ENCODE measurements at places on chromosomes 1 and 21.

DNA sequence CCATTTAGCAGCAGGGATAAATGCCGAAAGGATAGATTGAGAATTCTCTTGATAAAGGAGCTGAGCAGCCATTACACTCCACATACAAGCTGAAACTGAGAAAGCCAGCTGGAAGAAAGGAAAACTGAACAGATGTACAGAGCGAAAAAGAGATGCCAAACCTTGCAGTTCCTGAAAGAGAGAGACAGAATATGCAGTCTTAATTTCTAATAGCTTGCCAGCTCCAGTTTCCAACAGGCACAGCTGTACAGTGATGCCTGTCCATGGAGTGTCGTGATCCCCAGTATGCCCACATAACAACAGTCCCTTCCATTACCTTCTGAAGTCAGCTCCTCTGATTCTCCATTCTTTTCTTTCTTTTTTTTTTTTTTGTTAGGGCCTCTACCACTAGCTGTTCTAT is 22.7 kb downstream of the ABL2 start:
- no peak for DNase-seq

GRCh38 chr1:172134087-172134731 is 286.3 kb upstream of the C1orf105 start:
- no peak for DNase-seq

DNA sequence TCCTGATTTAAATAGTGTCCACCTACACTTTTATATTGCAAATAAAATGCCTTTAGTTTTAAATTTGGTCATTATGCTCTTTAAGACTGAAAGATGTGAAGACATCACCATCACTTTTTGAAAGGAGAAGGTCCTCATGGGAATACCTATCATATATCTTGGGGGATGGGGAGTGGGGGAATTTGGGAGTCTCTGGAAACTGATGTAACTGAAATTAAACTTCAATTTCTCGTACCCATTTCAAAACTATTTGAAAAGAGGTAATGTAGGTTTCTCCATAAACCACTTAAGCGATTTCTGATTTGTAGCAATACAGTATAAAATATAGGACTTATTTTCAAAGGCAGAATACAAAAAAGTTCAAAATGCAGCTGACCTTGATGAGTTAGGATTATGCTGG is 924 bp downstream of the EXTL2 start:
- no peak for DNase-seq

DNA sequence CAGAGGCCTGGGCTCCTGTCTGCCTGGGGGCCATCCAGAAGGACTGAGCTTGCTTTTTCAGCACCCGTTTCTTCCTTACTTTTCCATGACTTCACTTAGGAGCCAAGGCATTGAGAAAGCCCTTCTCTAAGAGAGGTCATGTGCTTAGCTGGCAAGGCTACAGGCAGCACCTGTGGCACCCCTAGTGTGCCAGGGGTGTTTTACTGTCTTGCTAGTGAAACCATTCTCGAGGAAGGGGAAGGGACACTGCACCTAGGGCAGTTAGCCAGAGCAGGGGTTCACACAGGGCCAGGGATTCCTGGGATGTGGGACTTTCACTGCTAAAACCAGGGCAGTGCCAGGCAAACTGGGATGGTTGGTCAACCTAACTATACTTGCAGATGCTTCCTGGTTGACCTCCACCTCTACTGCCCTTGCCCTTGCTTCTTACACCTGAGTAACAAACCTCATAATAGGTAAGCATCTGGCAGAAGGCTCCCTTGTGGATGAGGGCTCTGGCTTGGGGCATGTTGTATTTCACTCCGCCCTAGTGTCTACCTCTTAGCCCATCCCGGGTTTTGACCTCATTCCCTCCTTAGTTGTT is 69.2 kb downstream of the NOS1AP start:
- no peak for DNase-seq

- no peak for DNase-seq
Observed at GRCh38 chr1:118116909-118117308, 68.1 kb downstream of the SPAG17 start.

GRCh38 chr1:211613108-211613947 is 34.4 kb upstream of the SLC30A1 start:
- DNase-seq: peak; percentile 84

DNA sequence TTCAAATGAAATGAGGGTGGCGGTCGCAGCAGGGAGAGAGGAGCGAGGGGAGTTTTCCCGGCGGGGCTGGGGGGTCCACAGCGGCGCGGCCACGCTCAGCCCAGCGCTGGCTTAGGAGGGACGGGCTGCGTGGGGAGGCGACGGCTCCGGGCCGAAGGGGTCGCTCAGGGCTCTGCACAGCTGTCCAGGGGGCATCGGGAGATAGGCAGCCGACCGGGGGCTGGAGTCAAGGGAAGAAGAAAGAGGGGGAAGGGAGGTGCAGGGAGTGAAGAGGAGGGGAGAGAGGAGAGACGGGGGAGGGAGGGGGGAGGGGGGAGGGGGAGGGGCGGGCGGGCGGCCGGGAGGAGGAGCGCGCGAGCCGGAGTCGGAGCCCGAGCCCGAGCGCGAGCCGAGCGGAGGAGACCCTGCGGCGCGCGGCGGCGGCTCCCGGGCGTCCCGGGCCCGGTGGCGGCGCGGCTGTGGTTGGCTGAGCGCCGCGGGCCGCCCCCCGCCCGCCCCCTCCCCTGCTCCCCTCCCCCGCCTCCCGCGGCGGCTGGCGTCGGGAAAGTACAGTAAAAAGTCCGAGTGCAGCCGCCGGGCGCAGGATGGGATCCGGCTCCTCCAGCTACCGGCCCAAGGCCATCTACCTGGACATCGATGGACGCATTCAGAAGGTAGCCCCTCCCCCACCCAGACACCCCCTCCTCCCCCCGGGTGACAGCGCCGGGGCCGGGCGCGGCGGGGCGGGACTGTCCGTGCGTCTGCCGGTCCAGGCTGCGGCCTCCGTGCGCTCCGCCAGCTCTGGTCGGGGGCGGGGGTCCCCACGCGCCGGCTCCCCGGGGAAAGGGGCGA is at the start of gene PDE9A:
Gene PDE9A (plus strand): TSS at position 391 of the 831 bp plus-strand sequence. CDS start 194 bp downstream, at position 585.
- peak; percentile 49 for DNase-seq

- DNase-seq: no peak
Observed at GRCh38 chr21:44405091-44405947, 50.0 kb upstream of the LRRC3 start.

DNA sequence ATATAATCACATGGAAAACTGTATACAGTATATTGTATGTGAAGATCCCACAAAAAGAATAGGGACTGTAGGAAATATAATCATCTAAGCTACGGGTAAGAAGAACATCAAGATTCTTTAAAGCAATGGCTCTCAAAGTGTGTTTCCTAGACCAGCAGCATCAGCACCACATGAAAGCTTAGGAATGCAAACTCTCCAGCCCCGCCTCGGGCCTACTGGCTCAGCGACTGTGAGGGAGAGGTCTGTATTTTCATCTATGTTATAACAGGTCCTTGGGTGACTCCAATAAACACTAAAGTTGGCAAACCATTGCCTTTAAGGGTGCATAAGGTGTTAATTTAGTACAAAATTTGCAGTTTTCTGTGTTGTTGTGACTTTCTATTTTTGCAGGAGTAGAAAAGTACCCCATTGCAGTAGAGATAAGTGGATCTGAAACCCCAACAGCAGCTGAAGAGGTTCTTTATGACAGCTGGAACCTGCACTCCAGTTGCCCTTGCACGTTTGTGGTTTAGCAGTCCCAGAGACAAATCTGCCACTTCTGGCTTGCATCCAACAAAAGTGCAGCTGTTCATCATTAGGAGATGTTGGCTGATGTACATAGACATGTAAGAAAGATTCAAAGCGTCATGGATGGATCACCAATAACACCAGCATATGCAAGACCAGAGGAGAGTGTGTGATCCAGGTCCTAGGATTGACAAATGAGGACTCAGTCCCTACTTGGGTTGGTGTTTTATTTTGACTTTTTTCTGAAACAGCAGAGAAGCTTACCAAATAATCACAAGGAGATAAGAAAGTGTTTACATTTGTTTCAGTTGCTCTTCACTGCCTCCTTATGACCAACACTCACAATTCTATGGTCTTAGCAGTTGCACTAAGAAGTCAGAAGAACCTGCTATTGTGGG is 15.9 kb upstream of the IFNAR1 start:
- DNase-seq: no peak

DNA sequence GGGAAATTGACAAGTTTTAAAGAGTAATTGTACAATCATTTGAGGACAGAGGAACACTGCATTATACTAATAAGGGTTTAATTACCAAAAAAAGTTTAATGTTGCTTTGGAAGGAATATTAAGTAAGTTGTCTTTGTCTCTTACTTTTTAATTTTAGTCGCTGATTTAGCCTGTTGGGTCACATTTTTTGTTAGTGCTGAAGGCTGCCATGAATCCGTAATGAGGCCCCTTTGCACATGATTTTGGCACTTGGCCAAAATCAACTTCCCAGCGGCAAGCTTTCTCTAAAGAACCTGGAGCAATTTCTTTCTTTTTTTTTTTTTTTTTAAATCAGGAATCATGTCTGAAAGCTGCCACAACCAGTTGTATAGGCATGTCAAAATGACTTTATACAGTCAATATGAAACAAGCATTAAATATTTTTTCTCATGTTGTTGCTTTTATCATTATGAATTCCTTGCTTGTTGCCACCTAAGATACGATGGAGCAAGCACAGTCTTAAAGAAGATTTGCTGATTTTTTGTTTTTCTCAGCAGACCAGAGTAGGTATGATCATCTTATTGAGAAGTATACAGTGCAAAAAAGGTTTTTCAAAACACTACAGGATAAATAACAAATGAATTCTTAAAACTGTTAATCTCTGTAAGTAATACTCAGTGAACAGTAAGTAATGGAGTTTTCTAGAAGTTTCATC is 690.4 kb downstream of the USP25 start:
- DNase-seq: no peak

DNA sequence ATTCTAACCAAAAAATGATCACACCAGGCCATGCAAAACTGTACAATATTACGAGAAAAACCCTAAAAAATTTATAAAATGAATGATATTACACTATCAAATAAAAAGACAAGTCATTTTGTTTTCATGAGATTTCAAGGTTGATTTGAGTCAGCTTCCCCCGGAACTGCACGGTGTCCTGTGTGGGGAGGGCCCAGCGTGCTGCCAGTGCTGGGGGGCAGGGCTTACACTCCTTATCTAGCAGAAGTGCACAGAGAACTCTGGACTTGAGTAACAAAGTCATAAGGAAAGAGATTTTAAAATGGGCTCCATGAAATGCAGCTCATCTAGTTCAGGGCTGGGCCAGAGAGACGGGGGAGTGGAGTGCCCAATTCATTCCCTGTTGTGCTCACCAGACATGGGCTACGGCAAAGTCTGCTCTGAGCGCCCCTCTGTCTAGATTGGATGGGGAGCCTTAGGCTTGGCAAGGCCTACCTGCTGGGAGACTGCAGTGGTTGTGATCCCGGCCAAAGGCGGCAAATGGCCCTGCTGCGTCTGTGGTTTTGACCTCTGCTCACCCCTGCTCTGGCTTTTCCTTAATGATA is 50.1 kb downstream of the COQ8A start:
- DNase-seq: no peak

DNA sequence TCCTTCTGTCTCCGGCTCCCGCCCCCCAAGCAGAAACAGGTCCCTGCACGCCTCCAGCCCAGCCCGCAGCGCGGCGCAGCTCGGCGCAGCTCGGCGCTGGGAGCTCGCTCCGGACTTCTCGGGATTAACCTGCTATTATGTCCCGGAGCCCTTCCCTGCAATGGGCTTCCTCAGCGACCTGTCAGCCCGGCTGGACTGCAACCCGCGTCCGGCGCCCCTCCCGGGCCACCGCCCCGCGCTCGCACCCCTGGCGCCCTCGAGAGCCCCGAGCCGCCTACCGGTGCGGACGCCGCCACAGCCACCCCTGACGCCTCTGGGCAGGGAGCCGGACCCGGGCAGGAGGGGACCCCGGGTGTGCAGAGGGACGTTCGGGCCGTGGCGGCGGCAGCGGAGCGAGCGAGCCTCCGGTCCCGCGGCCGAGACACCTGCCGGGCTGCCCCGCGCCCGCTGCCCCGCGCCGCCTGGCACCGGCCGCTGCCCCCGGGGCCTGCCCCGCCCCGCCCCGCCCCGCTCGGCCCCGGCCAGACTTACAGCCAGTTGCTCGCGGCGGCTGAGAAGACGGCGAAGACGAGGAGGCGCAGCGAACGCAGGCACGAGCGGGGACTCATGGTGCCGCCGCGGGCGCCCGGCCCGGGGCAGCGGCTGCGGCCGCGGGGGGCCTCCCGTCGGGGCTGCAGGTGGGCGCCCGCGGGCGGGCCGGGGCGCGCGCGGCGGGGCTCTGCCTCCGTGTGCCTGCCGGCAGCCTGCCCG is 407 bp downstream of the WNT4 start:
- no peak for DNase-seq

DNA sequence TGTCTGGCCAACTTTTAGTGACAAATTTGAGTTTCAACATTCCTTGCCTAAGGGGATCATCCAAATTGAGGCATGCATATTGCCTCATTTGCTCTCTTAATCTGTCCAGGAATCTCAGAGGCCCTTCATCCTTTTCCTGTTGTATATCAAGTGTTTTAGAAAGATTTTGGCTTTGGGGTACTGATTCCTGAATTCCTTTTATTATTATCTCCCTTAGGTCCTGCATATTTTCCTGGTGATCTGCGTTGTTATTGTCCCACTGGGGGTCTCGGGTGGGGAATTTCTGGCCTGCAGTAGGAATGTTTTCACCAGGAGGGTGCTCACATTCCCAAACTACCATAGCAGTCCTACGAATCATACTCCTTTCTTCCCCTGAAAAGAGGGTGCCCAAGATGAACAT is 4.4 kb upstream of the AADACL3 start:
- DNase-seq: no peak

GRCh38 chr1:59018860-59019259 is 235.0 kb upstream of the JUN start:
- DNase-seq: no peak

DNA sequence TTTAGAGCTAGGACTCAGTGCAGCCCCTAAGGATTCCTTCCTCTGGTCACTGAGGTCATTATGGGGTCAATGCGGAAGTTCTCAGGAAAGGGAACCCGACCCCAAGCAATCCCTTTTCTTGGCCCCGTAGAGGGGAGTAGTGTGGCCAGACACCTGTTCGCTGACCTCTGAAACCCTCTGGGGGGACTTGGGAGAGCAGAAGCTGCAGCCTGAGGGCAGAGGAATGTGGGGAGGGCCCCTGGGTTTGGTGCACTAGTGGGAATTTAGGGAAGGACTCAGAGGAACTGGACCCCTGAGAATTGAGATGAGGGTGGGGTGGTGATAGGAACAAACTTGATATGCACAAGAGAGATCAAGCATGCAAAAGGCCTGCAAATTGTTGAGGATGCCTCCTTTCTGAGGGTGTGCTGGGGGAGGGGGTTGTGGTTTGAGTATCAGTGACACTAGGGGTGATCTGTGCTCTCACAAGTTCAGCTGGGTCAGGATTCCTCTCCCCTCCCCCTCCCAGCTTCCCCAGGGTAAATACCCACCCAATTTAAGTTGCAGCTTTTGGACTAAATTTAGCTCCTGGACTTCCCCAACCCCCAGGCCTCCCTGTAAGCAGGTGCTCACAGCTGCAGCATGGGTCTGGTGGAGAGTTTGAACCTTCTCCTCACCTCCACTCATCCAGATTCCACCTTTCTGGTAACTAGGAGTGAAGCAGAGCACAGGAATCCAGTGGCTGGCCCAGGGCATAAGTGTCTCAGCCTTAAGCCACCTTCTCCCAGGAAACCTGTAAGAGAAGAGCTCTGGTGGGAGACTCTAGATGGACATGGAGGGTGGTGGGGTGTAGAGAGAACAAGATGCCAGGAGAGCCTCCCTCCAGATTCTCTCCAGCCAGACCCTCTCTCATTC is 13.5 kb downstream of the ADAMTSL4 start:
- no peak for DNase-seq

- no peak for DNase-seq
Observed at GRCh38 chr1:156655151-156655903, 13.4 kb downstream of the BCAN start.

GRCh38 chr1:65688848-65689247 is 103.8 kb upstream of the PDE4B start:
- DNase-seq: no peak
